Stimulated activated CD4-positive, alpha-beta T cell treated with anti-CD3 and anti-CD28 coated beads, Interleukin-4, amount 100 ng/mL, for 4 hours (primary cell): ENCODE measurements at places on chromosomes 2 and 18.

DNA sequence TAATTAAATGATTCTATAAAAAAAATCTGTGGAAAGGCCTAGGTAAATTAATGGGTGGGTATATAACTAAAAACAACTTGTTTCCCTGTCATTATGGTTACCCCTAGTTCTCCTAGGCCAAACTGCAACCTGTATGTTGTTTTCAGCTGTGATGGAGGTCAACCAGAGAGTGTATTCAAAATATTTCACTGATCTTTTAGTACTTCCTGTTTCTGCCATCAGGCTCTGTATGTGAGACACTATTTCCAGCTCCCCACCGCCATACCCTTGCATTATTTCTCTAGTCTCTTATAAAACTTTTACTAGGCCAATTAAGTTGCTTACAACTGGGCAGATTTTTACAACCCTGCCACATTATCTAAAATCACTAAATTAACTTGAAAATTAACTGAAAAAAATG lies 21.0 kb upstream of the CDKL4 start:
- no peak for DNase-seq

DNA sequence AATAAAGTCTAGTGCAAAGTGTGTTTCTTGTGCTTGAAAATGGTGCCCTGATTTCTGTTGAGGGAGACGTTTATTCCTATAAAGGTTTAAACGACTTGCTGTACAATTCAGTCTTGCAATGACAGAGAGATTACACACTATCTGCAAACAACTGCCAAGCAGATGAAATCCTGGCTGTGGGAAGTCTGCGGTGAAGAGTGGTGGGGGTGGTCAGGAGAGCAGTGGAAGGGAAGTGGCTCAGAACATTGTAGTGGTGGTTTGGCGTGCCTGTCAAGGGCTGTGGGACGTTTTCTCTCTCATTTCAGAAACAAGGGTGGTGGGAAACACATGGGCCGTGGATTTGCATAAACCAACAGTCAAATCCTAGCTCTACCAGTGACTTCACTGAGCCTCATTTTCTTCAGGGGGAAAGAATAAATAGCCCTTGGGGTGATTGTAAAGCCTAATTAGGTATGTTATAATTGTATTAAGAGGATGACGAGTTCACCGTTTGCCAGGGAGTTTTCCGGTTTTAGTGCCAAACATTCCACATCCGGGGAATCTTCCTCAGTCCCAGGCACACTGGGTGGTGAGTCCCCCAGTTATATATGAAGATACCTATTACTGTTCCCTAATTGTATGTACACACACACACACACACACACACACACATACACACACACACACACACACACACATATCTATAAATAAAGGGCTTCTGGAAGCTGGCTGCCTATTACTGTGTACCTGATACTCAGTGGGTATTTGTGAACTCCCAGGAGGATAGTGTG lies 115.0 kb downstream of the SPTBN1 start:
- peak; percentile 52 for DNase-seq

GRCh38 chr2:200862532-200863000 lies 1.9 kb downstream of the CLK1 start:
- peak; percentile 71 for DNase-seq

DNA sequence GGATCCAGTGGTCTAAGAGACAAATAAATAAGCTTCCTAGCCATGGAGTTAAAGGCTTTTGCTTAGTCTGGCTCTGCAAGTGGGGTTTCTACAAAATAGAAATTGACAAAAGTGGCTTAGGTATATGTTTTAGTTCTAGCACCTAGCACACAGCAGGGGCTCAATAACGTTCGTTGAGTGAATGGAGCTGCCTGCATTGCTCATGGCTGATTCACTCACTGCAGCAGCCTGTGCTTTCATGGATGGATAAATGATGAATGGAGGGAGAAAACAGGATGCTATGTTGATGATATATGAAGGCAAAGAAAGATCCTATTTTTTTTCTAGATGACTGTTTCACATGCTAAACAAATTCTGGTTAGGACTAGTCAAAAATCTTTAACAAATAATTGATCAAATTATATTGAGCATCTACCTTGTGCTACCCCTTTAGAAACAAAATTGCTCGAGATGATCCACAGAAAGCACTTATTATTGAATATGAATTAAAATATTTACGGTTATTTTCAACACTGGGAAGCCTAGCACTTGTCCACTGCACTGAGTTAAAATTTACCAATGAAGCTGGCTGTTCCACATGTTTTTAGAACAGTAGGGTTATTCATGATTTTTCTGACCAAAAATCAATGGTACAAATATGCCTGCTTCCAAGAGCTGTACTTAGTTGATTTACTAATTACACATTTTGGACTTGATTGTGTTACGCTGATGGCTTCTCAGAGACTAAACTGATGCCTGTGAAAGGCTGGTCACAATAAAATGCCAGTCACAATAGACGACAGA lies 39.6 kb downstream of the HDHD2 start:
- no peak for DNase-seq

GRCh38 chr2:65402780-65403528 lies 29.4 kb downstream of the SPRED2 start:
- DNase-seq, result no peak

- DNase-seq, result no peak
These were observed 244.1 kb upstream of the TNP1 start for GRCh38 chr2:217103752-217104545.

- no peak for DNase-seq
These were observed 682 bp upstream of the LNPK start for GRCh38 chr2:176002688-176003210.

DNA sequence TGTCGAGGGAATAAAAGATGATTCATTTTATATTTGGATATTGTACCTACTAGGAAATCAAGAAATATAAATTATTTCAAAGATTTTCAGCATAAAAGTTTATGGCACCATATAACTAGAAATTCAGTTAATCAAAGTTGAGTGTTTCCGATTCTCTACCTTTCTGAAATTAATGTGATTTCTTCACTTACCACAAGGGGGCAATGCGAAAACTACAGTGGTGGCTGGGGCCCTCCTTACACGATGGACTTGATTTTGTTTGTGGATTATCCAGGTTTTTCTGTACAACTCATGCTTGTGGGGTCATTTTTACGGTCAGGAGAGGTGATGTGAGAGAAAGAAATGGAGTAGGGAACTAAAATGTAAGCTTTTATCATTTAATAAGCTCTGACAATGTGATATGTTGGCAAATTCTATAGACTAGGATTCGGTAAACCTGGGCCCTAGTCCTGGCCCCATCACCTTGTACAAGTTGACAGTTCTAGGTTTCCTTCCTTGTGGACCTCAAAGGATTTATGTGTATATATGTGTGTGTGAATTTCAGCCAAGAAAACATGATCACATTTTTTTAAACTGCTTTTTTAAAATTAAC lies 47.6 kb downstream of the G6PC2 start:
- no peak for DNase-seq

- no peak for DNase-seq
These were observed 198.4 kb downstream of the RBM43 start for GRCh38 chr2:151063271-151063670.

- DNase-seq, result no peak
These were observed 163.0 kb upstream of the PXDN start for GRCh38 chr2:1907291-1907690.

GRCh38 chr2:101808006-101808562 lies 110.6 kb downstream of the MAP4K4 start:
- no peak for DNase-seq

DNA sequence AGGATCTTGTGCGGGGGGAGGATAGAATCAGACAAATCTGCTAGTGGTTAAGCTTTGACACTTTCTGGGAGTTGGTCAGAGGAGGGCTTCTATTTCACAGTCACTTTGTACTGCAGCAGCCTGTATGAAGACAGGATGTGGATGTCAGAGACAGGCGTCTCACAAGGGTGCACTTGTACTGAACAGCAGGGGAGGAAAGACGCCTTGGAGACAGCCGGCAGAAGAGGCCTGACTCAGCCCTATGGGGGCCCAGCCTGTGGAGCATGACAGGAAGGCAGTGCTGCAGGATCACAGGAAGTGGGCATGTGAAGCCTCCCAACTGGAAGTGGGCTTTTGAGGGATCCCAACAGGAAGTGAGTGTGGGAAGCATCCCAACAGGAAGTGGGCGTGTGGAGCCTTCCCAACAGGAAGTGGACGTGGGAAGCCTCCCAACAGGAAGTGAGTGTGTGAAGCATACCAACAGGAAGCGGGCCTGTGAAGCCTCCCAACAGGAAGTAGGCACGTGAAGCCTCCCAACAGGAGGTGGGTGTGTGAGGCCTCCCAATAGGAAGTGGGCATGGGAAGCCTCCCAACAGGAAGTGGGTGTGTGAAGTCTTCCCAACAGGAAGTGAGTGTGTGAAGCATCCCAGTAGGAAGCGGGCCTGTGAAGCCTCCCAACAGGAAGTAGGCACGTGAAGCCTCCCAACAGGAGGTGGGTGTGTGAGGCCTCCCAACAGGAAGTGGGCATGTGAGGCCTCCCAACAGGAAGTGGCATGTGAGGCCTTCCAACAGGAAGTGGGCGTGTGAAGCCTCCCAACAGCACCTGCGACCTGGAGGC lies 212.3 kb downstream of the SNTG2 start:
- DNase-seq, result peak; percentile 31

GRCh38 chr2:38889045-38889444 lies 630 bp upstream of the ARHGEF33 start:
- no peak for DNase-seq

GRCh38 chr2:55839182-55839819 lies 84.3 kb downstream of the EFEMP1 start:
- DNase-seq, result no peak

DNA sequence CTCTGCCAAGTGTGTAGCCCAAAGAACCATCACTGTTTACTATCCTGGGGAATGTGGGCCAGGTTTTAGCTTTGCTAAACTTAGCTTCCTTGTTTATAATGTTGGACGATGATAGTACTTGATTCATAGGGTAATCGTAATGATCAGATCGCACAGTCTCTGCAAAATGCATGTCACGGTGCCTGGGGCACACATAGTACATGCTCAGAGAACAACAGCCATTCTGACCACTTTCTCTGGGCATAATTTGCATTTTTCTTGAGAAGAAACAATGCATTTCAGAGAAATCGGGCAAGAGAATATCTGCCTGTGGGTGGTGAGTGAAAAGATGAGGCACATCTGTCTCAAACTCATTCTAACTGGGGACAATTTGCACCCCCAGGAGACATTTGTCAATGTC lies 16.3 kb downstream of the ACKR3 start:
- DNase-seq, result no peak

GRCh38 chr2:128323555-128323931 lies 4.9 kb upstream of the HS6ST1 start:
- no peak for DNase-seq

DNA sequence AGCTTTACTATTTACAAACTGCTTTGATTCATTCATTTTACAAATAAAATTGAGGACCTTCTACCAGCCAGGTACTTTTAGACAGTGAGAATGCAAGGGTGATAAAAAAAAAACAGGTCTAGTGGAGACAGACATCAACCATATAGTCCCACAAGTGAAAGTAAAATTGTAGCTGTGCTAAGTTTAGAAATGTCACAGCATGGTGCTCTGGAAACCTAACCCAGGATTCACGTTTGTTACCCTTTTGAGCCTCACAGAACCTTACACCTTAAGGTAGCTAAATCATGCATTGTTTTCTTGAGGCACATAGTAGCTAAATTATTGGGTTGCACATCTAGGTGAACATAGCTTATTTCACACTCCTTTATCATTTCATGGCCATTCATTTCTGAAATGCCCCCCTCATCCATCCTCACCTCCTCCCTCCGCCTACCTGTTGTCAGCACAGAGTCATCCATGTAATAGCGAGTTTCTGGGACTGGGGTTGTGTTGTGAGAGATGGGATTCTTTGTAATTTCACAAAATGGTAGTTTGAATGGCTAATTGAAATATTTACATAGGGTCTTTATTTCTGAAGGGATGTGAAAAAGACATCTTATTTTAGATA lies 7.1 kb downstream of the MTA3 start:
- DNase-seq, result no peak

- no peak for DNase-seq
These were observed 799.6 kb upstream of the CHAC2 start for GRCh38 chr2:52968043-52968442.

DNA sequence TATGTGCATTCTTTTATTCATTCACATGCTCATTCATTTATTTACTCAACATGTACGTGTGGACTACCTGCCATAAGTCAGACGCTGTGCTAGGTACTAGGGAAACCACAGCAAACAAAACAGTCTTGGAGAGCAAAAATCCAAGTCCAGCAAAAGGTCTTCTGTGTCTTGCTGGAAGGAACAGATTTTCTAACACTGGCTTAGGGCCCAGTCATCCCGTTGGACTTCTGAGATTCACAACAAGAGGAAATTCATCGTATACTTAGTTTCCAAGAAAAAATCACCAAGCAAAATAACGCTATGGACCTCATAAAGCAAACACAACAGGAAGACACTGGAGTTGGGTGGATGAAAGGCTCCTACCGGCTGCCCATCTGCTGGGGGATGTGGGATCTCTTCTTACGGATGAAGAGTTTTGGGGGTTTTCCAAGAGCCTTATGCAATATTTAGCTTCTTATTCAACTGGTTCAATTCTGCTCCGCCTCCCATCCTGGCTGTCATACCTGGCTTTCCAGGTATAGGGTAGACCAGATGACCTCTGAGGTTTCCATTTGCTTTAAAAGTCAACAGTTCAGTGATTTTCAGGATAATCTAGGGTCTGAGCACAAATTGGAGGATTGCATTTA lies 262.7 kb downstream of the HAUS1 start:
- no peak for DNase-seq

DNA sequence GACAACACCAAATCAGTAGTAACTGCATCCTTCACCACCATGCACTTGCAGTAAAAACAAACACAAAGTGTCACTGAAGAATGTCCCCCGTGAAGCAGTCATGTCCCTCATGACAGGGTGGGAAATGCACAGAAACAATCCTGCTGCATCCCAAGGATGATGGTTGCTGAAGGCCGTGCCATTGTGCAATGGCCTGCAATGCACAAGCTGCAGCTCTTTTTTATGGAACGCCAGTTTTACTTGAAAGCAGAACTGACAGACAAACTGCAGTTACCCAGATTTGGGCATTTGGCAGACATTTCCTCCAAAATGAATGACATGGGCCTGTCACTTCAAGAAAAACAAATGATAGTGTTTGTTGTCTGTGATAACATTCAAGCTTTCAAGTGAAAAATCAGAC lies 2.4 kb upstream of the CHST10 start:
- DNase-seq, result no peak

GRCh38 chr2:216569765-216570164 lies 63.5 kb upstream of the IGFBP2 start:
- DNase-seq, result no peak

DNA sequence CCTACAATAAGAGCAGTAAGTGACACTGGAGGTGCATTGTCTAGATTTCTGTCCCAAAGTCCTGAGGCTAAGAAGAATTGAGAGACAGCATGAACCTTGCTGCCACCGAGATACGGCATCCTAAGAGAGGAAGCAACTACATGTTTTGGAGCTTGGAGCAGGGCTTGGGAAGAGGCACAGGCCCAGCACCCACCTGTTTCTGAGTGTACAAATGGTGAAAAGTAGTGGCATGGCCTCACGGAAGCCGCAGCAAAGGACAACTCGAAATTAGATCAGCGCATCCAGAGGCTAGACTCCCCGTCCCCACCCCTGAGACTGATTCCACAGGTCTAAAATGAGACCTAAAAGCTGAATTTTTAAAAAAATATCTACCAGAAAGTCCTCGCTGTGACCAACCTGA lies 127.5 kb downstream of the PTGR3 start:
- no peak for DNase-seq
